ENCODE measurements at places on chromosomes 7 and 10. TPM values are rescaled to one million over a fixed set of nuclear protein-coding genes. Genes with fewer than 3 reads are reported as not detected.

Gene ELFN1
- 0.12 TPM for total RNA-seq

DNA sequence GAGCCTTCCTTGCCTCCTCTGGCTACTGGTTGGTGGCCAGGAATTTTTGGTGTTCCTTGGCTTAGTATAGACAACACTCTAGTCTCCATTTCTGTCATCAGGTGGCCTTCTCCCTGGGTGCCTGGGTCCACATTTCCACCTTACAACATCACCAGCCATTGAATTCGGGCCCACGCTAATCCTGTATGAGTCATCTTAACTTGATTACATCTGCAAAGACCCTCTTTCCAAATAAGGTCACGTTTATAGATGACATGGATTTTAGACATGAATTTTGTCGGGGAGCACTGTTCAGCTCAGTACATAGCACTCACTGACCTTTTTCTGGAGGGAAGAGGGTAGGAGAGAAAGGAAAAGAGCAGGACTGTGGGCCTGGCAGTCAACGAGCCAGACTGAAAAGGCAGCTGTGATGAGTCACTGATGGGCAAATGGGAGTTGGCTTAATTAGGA, 39.4 kb downstream of the MMRN2 start:
- no peak for DNase-seq
- no peaks in the 10 kb centered on the region for H3K4me1 ChIP-seq
- no peak overlapping the region for H3K27ac ChIP-seq
- no peak overlapping the region for H3K4me3 ChIP-seq
- H3K27me3 ChIP-seq: no peaks in the 10 kb centered on the region

DNA sequence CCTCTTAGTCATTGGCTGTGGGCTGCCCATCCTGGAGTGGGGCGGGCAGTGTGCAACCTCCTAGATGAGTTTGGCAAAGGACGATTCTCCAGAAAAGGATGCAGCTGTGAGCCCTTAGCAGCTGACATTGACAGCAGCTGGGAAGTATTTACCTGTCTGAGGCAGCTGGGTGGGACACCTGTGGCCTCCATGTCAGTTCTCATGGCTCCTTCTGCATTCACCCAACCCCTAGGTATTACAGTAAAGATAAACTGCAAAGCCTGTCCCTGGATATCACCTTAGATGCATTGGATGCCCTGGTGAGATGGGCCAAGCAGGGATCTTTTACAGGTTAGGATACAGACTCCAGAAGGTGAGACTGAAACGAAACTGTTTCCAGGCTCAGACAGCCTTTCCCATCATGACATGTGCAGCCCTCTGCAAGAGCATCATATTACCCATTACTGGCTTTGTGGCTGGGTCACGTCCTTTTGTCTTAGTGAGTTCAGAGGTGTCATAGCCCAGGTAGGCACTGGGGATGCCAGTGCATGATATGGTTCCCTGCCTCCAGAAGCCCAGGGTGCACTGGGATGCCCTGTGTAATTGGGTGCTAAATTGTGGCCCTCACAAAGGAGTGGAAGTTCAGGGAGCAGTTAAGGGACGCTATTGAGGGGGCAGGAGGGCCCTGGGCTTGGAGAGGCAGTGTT, 28.9 kb downstream of the MINDY4 start:
- no peak for DNase-seq
- H3K36me3 ChIP-seq: no peaks in the 10 kb centered on the region
- no peaks in the 10 kb centered on the region for H3K27me3 ChIP-seq
- no peak overlapping the region for H3K4me3 ChIP-seq
- H3K4me1 ChIP-seq: peaks cover 8% of the 10 kb centered on the region

GRCh38 chr10:11148142-11149028, 130.7 kb downstream of the CELF2 start:
- no peaks in the 10 kb centered on the region for H3K27me3 ChIP-seq
- DNase-seq: no peak
- H3K27ac ChIP-seq: peak overlapping the region; percentile 93

DNA sequence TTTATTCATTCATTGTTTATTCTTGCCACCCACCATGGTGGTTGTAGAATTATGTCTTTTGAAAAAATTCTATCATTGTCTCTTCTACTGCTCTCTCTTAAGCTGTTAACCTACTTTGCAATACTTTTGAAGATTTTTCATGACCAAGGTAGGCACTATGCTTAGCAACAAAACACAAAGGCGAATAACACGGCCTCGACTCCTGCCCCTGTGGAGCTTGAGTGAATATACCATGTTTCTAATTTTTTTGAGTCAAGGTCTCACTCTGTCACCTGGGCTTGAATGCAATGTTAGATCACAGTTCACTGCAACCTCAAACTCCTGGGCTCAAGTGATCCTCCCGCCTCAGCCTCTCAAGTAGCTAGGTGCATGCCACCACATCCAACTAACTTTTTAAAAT, 39.4 kb downstream of the APBB1IP start:
- no peak for DNase-seq
- H3K4me3 ChIP-seq: no peak overlapping the region
- H3K27ac ChIP-seq: no peak overlapping the region

Gene OPN1SW
- not detected for total RNA-seq

Gene SEPTIN14
- total RNA-seq: not detected

Gene CPED1
- not detected for total RNA-seq

Measured in activated CD4-positive, alpha-beta memory T cell treated with anti-CD3 and anti-CD28 coated beads for 36 hours (primary cell).